Stimulated activated CD8-positive, alpha-beta memory T cell treated with anti-CD3 and anti-CD28 coated beads, Interleukin-2, amount 100 ng/mL, for 1 hour (primary cell): ENCODE measurements at places on chromosomes 12 and 14.

DNA sequence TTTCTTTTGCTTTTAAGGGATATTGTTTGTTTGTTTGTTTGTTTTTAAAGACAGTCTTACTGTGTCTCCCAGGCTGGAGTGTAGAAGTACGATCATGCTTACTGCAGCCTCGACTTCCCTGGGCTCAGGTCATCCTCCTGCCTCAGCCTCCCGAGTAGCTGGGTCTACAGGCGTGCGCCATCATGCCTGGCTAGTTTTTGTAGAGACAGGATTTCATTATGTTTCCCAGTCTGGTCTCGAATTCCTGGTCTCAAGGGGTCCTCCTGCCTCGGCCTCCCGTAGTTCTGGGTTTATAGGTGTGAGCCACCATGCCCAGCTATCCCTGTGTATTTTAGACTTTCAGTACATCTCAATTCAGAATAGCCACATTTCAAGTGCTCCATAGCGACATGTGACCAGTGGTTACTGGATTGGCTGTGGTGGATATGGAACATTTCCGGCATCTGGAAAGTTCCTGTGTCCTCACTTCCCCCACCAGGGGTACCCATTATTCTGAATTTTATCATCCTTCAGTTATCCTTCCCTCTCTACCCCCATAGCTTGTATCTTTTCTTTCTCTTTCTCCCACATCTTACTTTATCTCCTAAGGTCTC is 61.1 kb downstream of the HRK start:
- no peak for DNase-seq

DNA sequence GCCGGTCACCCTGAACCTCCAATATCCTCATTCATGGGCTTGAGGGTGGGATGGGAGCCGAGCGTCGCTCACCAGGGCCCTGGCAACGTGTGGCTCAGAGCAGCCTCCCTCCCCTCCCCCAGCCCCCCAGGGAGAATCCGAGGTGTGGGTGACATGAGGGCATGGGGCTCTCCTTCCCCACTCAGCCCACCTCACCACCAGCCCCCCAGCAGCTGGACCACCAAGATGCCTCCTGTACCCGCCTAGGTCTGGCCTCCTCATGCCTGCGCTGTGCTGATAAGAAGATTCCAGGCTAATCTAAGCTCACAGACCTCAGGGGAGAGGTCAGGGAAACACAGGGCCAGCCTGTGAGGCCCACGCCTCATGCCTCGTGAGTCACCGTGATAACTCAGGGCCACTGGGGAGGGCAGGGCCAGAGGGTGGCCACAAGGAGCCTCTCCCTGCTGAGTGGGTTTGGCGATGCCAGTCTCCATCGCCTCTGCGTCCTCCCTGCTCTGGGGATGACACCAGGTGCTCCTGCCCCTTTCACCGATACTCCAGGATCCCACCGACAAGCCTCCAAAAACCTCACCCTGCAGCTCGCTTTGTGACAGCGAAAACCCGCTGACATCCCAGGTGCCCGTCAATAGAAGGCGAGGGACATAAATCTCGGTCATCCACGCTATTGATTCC is 56.9 kb downstream of the TESC start:
- DNase-seq: no peak

DNA sequence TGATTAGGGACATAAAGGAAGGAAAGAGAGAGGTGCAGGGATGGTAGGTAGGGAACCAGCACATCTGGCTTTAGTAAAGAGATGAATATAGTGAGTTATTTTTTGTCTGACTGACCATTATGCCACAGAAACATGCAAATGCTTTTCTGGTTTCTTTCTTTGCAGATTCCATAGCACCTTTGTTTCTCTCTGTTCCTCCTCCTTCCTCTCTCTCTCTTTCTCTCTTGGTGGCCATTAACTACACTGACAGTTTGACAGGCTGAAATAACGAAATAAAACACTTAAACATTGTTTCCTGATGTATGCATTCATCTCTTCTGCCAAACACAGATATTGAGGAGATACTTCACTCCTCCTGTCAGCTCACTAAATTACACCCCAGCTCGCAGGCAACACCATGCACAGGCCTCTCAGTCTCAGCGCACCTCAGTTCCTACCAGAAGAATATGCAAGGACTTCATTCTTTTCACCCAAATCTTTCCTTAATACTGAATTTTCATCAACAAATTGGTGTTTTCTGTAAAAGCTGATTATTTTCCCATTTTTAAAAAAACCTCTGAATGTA is 406.9 kb upstream of the SOX5 start:
- DNase-seq: no peak

- DNase-seq: no peak
Observed at GRCh38 chr14:81414123-81414522, 14.0 kb upstream of the STON2 start.

DNA sequence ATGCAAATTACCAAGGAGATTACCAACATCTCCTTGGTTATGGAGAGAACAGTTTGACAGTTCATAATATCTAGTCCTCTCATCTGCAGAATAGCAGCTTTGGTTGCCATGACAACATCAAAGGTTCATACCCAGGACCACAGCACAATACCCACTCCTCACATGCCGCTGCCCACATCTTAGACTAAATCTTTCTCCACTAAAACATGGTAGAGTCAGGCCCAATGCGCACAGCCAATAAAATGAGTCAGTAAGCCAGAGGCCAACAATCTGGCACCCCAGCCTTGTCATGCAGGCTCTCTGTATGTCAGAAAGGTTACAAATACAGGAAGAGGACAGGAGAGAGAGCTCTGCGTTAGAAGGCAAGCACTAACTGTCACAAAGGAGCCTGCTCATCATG is 70.6 kb downstream of the KCNK10 start:
- no peak for DNase-seq

DNA sequence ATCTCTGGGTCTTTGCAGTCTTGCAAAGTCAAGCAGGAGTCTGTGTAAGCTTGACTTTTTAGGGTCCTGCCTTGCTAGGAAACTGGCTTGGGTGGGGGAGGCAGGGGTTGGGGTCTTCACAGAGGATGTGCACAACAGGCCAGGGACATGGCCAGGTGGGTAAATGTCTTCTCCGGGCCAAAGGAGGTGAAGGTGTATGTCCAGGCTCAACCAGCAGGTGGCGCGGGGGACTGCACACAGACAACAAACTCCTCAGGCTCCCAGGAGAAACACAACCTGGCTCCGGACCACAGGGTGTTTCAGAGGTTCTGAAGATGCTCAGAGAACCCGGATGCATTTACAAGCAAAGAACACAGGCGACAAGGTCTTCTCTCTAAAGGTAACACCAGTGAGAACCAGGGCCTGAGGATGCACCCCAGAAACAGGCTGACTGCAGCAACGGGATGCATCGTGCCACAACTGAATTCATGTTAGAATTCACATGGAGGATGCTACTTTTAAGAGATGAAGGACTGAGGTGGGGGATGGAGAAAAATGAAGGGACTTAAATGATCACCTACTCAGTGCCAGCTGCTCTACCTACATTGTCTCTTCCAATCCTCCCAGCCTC is 56.0 kb downstream of the PLEKHG3 start:
- DNase-seq: peak; percentile 15

DNA sequence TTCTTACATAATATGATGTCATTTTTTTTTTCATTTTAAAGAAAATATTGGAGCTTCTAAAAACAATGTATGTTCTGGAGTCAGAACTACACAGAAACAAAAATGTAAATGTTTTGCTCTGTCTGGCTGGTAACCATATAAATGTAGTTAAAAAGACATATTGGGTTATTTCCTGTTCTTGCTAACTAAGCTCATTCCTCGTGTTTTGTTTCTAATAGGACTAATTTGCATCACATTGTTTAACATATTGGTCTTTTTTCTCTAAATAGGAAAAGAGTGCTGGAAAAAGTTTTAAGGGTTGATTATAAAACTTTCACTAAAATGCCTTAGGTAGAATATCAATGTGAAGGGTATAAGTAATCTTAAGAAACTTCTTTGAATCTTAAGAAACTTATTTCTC is 221.3 kb downstream of the SLC6A15 start:
- no peak for DNase-seq

GRCh38 chr12:98644433-98644711 is 216 bp downstream of the IKBIP start:
- peak; percentile 12 for DNase-seq

GRCh38 chr12:96335270-96335669 is 65.0 kb downstream of the CDK17 start:
- DNase-seq: no peak

DNA sequence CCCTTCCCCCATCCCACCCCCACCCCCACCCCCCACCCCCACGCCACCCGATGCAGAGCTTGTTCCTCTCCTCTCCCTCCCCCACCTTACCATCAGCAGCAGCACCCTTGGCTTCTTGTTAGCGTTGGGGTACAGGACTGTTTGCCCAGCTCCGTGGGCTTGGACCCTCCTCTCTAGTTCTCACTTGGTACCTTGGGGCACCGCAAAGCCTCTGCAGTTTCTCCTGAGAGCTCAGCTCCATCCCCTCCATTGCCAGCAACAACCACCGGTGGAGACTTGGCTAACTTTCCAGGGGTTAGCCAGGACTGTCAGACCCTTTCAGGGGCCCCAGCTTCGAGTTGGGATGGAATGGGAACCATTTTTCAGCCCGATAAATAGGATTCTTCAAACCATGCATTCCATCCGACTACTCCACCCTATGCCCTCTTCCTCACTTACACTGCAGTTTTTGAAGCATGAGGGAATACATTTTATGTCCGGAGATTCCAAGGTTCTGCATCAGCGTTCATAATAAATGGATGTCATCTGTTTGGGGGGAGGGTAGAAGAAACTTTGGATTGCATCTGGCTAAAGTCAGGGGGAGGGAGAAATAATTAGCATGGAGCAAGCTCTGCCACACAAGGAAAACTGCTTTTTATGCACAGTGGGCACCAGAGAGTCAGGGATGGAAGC is 1.1 kb downstream of the SCN8A start:
- no peak for DNase-seq

DNA sequence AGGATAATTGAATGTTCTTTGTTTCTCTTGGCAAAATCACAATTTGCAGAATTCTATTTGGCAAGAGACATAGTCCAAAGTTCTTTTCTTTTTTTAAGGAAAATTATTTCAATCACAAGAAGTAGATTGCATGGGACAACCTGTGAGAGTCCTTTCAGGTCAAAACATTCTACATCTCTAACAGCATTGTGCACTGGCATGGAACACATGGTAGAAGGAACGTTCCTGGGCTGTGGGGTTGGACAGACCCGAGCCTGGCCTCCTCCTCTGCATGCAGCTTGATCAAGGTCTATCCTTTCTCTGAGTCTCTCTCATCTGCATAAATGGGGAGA is 88.6 kb upstream of the CPSF6 start:
- no peak for DNase-seq

GRCh38 chr12:40834321-40834720 is 142.1 kb downstream of the CNTN1 start:
- no peak for DNase-seq

DNA sequence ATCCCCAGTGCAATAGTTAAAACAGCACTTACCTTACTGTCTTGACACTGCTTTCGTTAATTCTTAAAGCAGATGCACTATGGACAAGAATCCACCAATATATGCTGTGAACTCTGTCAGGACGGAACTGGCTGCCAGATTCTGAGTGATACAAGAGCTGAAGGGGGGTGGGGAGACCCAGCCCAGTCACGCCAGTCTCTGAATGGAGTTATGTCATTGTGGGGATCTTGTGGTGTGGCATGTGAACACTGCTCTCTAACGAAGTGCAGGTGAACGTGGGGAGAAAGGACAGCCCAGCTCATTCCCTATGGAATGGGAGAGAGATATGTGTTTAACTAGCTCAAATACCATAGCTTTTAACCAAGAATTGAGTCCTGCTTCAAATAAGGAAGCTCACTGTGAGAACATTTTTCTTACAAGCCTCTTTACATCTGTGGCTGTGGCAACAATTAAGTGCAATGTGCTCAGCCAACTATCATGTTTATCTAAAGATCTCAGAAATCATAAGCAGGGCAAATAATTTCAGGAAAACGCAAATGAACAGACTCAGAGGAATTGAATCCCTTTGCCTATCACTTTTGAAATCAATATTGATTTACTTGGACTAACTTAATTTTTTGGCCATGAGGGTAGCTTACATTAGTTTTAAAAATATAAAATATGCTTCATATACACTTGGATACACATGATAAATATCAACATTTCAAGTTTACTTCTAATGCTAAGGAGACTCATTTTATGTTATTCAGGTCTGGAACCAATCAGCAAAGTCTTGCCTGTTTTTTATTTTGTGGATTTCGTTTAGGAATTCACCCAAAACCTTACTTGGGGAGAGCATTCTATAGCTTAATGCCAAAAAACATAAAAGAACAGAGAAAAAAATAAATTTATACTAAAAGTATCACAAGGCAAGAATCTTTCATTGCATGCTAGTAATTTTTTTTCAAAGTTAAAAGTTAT is at the start of gene LUM:
Gene LUM (minus strand): TSS at position 129 of the 960 bp plus-strand sequence. CDS start 2,515 bp downstream, outside the sequence.
- no peak for DNase-seq
